ENCODE measurements at places on chromosomes 12 and 14.
A peak's percentile ranks its signal among the peaks of the same experiment; 100 is the strongest.

GRCh38 chr14:31391977-31392503 lies 28.3 kb downstream of the HEATR5A start:
- DNase-seq, result no peak

- DNase-seq, result no peak
Measured at GRCh38 chr12:77357655-77358054, 292.3 kb upstream of the E2F7 start.

GRCh38 chr14:103121846-103122584 lies 1.2 kb upstream of the TNFAIP2 start:
- peak; percentile 58 for DNase-seq

GRCh38 chr12:124792156-124792555 lies 71.5 kb downstream of the SCARB1 start:
- no peak for DNase-seq

- no peak for DNase-seq
Measured at GRCh38 chr14:39217214-39217879, 16.4 kb upstream of the MIA2 start.

GRCh38 chr14:73739174-73739898 lies 25.2 kb upstream of the PNMA1 start:
- DNase-seq, result no peak
